ENCODE measurements at places on chromosomes 3 and 15.

- H3K36me3 ChIP-seq: peaks cover 39% of the 10 kb centered on the region
- no peak overlapping the region for H3K4me3 ChIP-seq
- no peak overlapping the region for H3K27ac ChIP-seq
- no peak for DNase-seq
Observed at GRCh38 chr3:142394921-142395622, 52.8 kb downstream of the XRN1 start.

DNA sequence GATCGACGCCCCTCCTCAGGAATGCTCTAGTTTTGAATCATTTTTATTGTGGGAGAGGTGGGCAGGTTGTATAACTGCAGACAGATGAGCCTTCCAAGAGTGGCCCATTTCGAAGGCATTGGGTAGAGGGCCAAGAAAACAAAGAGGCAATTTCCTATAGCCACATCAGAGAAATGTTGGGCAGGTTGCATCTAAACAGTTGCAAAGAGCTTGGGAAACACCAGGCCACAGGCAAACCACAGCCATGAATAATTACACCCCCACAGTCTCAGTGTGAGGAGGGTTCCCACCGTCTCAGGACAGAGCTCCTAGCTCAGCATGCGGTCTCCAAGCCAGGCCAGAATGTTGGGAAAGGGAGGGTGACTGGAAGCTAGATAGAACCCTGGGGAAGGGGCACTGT lies 257.3 kb downstream of the ABHD5 start:
- DNase-seq: no peak
- H3K27me3 ChIP-seq: peaks cover 54% of the 10 kb centered on the region
- no peaks in the 10 kb centered on the region for H3K36me3 ChIP-seq
- no peak overlapping the region for H3K4me3 ChIP-seq

- H3K4me1 ChIP-seq: no peaks in the 10 kb centered on the region
- H3K27me3 ChIP-seq: peaks cover 17% of the 10 kb centered on the region
- no peaks in the 10 kb centered on the region for H3K36me3 ChIP-seq
- DNase-seq: no peak
Observed at GRCh38 chr3:185813691-185814215, 11.1 kb downstream of the IGF2BP2 start.

- DNase-seq: no peak
- no peak overlapping the region for H3K4me3 ChIP-seq
- peaks cover 24% of the 10 kb centered on the region for H3K36me3 ChIP-seq
Observed at GRCh38 chr15:51801391-51801835, 28.0 kb upstream of the TMOD3 start.

- no peaks in the 10 kb centered on the region for H3K27me3 ChIP-seq
- peaks cover 5% of the 10 kb centered on the region for H3K36me3 ChIP-seq
- H3K4me3 ChIP-seq: peak overlapping the region; percentile 50
- H3K27ac ChIP-seq: peak overlapping the region; percentile 86
- peak; percentile 58 for DNase-seq
Observed at GRCh38 chr15:89068325-89068784, 19.9 kb upstream of the ABHD2 start.

- no peaks in the 10 kb centered on the region for H3K4me1 ChIP-seq
- H3K36me3 ChIP-seq: no peaks in the 10 kb centered on the region
- no peak for DNase-seq
- H3K27ac ChIP-seq: no peak overlapping the region
Observed at GRCh38 chr3:64917914-64918453, 230.2 kb upstream of the ADAMTS9 start.

GRCh38 chr3:44106756-44107155 lies 134.9 kb upstream of the TOPAZ1 start:
- no peak for DNase-seq
- H3K4me1 ChIP-seq: peaks cover 15% of the 10 kb centered on the region
- H3K36me3 ChIP-seq: no peaks in the 10 kb centered on the region
- H3K4me3 ChIP-seq: no peak overlapping the region
- no peak overlapping the region for H3K27ac ChIP-seq

DNA sequence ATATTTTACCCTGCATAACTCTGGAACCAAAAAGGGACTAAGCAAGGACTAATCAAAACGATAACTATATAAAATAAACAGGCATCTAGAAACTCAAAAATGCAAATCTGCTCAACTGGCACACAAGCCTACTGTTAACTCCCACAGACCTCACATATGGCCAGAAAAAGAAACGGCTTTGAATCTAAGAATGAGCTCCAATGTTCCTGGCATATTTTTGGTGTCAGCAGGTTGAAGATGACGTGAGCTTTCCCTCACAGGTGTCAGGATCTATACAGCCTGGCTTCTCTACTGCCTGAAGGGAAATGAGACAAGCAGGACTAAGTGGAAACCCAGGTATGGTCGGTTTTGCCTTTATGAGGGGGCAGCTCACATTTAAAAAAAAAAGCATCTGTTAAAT lies 120.1 kb upstream of the SPATA12 start:
- H3K27me3 ChIP-seq: no peaks in the 10 kb centered on the region
- no peak overlapping the region for H3K4me3 ChIP-seq
- no peak overlapping the region for H3K27ac ChIP-seq
- peaks cover 39% of the 10 kb centered on the region for H3K4me1 ChIP-seq
- H3K36me3 ChIP-seq: peaks cover 3% of the 10 kb centered on the region
- DNase-seq: no peak

DNA sequence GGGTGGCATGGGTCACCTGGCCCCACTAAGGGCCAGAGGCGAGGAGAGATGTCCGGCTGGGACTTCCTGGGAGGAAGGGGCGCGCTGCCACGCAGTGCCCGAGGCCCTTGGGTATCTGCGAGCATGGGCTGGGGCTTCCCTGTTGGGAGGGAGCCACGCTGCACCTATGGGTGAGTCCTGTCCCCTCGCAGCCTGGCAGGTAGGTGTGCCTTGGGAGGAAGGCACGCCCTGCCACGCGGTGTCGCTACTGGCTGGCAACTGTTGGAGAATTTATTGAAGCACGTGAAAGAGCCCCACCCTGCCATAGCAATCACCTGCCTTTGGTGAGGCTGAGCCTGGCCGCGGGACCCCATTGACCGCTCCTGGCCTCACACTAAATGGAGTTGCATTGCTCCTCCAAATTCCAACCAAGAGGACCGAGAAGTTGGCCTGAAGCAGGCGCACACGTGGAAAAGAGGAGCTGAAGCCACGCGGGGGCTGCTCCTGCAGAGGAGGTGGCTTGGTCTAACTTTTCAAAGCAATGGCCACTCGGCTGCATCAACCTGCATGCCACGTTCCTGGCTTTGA lies 134.2 kb downstream of the TJP1 start:
- no peak overlapping the region for H3K4me3 ChIP-seq
- H3K36me3 ChIP-seq: no peaks in the 10 kb centered on the region
- DNase-seq: no peak
- H3K4me1 ChIP-seq: no peaks in the 10 kb centered on the region
- H3K27ac ChIP-seq: no peak overlapping the region
- peaks cover 19% of the 10 kb centered on the region for H3K27me3 ChIP-seq

- no peak for DNase-seq
- H3K27me3 ChIP-seq: no peaks in the 10 kb centered on the region
- H3K4me3 ChIP-seq: no peak overlapping the region
- H3K27ac ChIP-seq: peak overlapping the region; percentile 18
Observed at GRCh38 chr3:23055733-23056376, 147.3 kb upstream of the UBE2E2 start.

DNA sequence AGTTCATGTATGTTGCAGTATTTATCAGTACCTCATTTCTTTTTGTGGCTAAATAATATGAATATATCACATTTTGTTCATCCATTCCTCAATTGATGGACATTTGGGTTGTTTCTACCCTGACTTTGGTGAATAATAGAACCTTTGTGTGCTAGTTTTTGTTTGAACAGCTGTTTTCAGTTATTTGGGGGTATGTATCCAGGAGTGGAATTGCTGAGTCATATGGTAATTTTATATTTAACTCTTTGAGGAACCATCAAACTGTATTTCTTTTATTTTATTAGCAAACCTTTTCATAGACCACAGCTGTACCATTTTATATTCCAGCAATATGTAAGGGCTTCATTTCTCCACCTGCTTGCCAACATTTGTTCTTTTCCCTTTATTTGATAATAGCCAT lies 38.4 kb upstream of the RBM5 start:
- H3K27ac ChIP-seq: peak overlapping the region; percentile 41
- H3K4me3 ChIP-seq: no peak overlapping the region
- no peaks in the 10 kb centered on the region for H3K27me3 ChIP-seq
- no peak for DNase-seq
- H3K4me1 ChIP-seq: peaks cover 6% of the 10 kb centered on the region

DNA sequence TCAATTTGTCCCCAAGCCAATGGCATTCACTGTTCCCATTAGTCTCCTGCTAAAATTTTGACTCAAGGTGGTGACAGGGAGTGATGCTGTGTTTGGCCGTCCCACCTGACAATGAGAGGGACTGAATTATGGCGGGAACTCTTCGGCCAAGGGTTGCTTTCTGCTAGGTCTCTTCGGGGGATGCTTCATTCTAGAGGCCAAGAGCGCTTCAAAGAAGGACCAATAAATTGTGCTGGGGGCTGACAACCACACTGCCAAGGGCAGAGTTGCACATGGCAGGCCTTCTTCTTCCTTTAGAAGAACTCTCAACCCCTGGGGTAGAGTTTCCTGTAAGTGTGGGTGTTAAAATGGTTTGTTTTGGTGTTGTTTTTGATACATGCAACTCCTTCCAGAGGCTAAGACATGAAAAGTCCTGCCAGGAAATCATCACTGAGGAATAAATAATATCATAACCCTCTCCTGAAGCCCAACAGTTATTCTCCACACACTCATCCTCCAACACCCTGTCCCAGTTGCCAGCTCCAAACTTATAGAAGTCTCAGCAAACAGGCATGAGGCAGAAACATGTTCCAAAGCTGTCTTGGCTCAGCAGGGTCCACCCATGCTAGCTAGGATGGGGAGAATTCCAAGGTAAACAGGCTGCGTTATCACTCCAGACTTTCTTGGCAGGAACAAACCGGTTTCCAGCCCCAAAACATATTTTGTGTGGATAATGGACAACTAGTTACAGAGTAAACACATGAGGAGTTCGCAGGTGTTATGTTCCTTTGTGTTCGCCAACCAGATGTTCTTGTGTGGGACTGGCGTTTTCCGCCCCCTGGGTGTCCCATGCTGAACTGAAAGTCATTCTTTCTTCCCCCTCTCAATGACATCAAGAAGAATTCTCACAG lies 396.7 kb upstream of the RGMA start:
- no peaks in the 10 kb centered on the region for H3K4me1 ChIP-seq
- H3K4me3 ChIP-seq: no peak overlapping the region
- no peak overlapping the region for H3K27ac ChIP-seq
- H3K36me3 ChIP-seq: no peaks in the 10 kb centered on the region
- peaks cover 2% of the 10 kb centered on the region for H3K27me3 ChIP-seq
- no peak for DNase-seq

DNA sequence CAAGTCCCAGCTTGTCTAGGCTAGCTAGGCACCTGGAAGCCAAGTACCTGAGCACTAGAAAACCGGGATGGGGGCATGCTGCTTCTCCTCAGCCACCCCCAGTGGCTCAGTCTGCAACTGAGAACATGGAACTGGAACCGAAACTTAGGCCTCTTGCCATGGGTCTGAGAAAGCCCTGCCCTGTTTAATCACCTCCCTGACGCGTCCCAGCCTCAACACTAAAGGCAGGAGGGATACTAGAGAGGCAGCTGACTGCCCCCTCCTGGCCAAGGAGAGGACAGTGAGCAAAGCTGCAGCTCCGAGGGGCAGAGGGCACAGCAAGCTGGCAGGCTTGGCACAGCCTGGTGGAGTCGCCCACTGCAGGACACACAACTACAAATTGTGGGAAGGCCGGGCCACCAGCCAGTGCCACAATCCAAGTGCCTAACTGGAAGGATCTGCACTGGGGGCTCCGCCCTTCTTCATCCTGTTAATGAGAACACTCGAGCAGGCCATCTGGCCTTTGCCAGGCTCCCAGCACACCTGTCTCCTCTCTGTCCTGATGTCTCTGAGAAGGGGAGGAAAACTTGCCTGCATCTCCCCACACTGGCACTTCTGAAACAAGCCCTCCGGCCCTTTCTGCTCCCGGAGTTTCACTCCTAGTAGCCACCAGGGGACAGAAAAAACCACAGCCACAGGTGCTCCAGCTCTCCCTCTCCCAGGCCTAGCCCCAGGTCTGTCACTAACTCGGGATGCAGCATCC lies 53.7 kb downstream of the BDH1 start:
- no peak overlapping the region for H3K27ac ChIP-seq
- H3K27me3 ChIP-seq: no peaks in the 10 kb centered on the region
- no peak overlapping the region for H3K4me3 ChIP-seq
- peak; percentile 63 for DNase-seq
- no peaks in the 10 kb centered on the region for H3K4me1 ChIP-seq

GRCh38 chr3:172746475-172746874 lies 4.1 kb upstream of the ECT2 start:
- H3K4me3 ChIP-seq: no peak overlapping the region
- H3K27ac ChIP-seq: no peak overlapping the region
- no peaks in the 10 kb centered on the region for H3K27me3 ChIP-seq
- no peak for DNase-seq
- H3K4me1 ChIP-seq: peaks cover 5% of the 10 kb centered on the region
- peaks cover 10% of the 10 kb centered on the region for H3K36me3 ChIP-seq

DNA sequence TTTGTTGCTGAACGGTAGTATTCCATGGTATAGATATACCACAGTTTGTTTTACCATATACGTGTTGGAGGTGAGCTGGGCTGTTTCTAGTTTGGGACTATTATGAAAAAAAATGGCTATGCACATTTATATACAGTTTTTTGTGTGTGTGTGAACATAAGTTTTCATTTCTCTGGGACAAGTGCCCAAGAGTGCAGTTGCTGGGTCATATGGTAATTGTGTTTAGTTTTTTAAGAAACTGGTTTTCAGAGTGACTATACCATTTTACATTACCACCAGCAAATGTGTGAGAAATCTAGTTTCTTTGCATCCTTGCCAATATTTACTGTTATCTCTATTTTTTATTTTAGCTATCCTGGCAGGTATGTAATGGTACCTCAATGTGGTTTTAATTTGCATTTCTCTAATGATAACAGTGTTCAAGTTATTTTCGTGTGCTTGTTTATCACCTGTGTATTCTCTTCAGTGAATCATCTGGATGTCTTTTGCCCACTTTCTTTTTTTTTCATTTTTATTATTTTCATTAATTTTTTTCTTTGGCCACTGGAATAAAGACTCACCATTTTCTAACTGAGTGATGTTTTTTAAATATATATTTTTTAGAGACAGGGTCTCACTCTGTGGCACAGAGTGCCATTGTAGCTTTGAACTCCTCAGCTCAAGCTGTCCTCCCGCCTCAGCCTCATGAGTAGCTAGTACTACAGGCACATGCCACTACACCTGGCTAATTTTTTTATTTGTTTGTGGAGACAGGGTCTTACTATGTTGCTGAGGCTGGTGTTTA lies 75.3 kb downstream of the ZNF609 start:
- no peak overlapping the region for H3K4me3 ChIP-seq
- H3K36me3 ChIP-seq: peaks cover 13% of the 10 kb centered on the region
- DNase-seq: no peak
- H3K27ac ChIP-seq: peak overlapping the region; percentile 83
- H3K27me3 ChIP-seq: no peaks in the 10 kb centered on the region

DNA sequence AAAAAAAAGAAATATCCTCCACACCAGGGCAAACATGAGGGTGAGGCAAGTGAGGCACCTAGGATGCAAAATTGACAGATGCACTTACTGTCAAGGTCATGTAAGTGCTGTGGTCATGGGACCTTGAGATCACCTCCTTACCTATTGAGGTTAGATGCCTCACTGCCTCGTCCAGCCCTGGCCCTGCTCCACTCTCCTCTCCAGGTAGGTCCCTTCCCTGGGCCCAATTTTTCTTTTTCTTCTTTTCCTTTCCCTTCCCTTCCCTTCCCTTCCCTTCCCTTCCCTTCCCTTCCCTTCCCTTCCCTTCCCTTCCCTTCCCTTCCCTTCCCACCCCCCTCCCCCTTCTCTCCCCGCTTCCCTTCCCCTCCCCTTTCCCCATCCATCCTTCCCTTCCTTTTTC lies 71.1 kb upstream of the DLG1 start:
- no peak overlapping the region for H3K4me3 ChIP-seq
- peaks cover 5% of the 10 kb centered on the region for H3K27me3 ChIP-seq
- no peak overlapping the region for H3K27ac ChIP-seq
- no peak for DNase-seq
- H3K4me1 ChIP-seq: no peaks in the 10 kb centered on the region
